ENCODE measurements at places on chromosomes 4 and X.
A peak's percentile ranks its signal among the peaks of the same experiment; 100 is the strongest.

DNA sequence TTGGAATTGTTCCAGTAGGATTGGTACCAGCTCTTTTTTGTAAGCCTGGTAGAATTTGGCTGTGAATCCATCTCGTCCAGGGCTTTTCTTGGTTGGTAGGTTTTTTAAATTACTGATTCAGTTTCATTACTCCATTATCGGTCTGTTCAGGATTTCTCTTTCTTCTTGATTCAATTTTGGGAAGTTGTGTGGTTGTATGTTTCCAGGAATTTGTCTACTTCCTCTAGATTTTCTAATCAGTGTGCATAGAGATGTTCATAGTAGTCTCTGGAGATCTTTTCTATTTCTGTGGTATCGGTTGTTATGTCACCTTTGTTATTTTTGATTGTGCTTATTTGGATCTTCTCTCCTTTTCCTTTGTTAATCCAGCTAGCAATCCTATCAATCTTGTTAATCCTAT lies 248.7 kb downstream of the ARHGAP10 start:
- no peak for DNase-seq

GRCh38 chr4:88628746-88629145 lies 36.5 kb downstream of the HERC3 start:
- no peak for DNase-seq

- DNase-seq = no peak
Measured at GRCh38 chr4:167109859-167110258, 124.4 kb downstream of the SPOCK3 start.

GRCh38 chr4:158624889-158625478 lies 46.7 kb downstream of the C4orf46 start:
- no peak for DNase-seq

DNA sequence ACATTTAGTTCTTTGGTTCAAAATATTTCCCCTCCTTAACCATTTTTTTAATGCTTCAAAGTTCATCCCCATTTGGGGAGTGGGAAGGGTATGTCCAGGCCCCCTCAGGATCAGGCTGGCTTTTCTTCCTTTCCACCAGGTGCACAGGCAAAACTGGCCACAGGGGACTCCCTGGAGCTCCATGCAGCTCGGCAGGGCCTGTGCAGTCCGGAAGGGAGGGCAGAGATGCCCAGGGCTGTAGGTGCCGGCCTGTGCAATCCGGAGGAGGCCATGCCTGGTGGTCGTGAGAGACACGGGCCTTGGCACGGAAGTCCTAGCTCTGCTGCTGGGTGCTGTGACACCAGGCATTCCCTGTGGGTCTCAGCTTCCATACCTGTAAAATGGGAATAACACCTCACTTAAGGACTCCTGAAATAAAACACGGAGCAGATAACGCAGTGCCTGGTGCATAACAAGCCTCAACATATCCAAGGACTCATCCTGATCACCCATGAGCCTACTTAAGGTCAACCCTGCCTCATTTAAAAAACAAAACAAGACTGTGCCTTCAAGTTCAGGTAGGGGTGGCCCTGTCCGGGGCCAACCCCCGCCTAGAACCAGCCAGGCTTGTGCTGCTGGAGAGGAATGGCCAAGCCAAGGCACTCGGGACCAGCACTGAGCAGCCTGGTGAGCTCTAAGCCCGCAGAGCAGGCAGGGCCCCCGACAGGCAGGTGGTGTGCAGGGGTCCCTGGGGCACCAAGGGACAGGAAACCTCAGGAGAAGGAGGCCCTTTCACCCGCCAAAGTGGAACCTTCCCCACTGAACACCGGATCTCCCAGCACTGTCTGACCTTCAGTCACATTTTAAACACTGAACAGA lies 21.2 kb upstream of the CYP4V2 start:
- DNase-seq = no peak

DNA sequence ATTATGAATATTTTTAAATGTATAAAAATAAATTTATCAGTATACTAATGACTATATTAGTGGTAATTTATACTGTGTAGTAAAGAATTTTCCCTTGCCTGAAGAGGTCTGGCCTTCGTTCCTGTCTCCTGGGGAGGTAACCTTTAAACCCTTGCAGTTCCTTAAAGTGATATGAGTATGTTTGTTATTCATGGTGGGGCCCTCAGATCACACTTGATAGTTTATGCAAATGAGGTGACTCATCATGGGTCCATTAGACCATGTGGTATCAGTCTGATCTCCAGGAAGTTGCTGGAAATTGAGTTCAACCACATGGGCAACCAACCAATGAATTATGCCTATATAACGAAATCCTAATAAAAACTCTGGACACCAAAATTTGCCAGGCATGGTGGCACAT lies 904.1 kb downstream of the RPA4 start:
- DNase-seq = no peak

- DNase-seq = peak; percentile 13
Measured at GRCh38 chr4:7043284-7044136, at the start of gene TADA2B. TSS of gene TADA2B (plus strand) at chr4:7043372. CDS start at chr4:7043580, 208 bp downstream.
